ENCODE measurements at places on chromosomes 5 and 9.
A peak's percentile ranks its signal among the peaks of the same experiment; 100 is the strongest.

GRCh38 chr9:18333157-18333556 lies 140.8 kb upstream of the ADAMTSL1 start:
- no peak for DNase-seq

GRCh38 chr9:129863059-129863690 lies 27.9 kb downstream of the USP20 start:
- DNase-seq = peak; percentile 19

DNA sequence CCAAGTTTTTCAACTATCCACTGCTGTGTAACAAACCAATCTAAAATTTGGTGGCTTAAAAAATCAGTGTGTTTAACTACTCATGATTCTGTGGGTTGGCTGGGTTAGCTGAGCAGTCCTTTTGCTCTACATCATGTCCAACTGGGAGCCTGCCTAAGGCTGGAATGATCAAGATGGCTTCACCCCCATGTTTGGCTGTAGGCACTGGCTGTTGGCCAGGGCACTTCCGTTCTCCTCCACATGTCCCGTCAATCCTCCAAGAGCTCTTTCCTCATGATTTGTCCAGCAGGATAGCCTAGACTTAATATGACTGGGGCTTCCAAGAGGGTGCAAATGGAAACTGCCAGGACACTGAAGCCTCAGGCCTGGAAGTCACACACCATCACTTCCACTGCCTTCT lies 17.0 kb upstream of the TSSK1B start:
- no peak for DNase-seq

DNA sequence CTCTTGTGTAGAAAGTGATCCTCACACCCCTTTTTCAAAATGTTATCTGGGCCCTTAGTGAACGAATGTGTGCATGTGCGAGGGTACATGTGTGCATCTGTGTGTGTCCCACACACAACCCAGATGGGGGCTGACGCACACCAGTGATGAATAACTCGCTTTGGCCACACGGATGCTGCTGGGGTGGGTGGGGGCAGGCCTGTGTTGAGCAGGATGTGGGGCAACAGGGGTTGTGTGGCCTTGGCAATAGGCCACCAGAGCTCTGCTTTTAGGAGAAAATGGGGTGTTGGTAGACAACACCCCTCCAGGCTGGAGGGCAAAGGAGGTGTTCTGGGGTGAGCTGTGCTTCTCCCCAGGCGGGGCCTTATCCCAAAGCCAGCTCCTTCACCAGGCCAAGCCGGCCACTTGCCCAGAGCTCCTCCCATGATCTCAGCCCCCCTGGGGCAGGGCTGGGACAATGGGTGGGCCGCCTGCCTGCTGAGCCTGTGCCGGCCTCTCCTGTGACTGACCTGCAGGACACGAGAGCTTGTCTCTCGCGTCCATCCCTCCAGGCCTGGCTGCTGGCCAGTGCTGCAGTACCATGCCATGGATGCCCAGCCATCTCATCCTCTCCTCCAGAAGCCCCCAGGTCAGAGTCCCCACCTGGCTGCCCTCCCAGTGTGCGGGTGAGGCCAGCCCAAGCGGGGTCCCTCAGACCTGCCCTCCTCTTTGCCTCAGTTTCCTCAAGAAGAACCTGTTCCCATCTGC lies 1.7 kb downstream of the DBN1 start:
- no peak for DNase-seq

DNA sequence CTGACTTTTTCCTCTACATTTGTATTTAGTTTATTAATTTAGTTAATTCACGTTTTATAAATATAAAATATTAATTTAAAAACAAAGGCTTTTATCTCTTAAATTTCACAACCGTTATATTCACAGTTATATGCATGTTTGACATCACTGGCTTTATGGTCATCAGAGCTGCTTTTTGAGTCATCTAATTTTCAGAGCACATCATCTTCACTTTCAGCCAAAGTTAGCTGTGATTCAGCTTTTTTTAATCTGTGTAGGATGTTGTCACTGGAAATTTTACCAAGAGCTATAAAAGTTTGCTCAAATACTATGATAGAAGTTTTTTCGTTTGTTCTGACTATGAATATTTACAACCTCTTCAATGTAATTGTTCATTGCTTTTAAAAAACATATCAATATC lies 12.4 kb downstream of the CDC37L1 start:
- DNase-seq = no peak

DNA sequence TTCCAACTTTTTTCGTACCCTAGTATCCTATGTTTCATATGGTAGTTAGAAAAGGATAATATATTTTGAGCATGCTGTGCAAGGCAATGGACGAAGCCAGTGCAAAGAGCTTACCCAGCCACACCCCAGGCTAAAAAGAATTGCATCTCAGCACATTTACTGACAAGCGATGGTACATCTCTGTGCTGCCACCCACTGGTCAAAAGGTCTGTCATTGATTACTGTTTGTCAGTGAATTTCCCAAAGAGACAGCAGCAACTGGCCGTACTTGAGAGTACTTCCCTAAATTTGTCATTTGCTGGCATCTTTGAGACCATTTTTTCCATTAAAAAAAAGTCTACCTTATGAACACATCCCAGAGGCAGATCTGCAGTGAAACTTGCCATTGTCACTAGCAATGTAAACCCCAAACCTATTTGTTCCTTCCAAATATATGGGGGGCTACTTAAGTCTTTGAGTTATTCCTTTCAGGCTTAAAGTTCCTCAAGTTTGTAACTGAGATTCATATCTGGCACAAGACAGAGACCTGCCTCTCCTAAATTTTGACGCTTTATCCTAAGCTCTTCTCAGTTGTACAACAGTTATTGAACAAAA lies 184.3 kb downstream of the CTNND2 start:
- DNase-seq = peak; percentile 62

DNA sequence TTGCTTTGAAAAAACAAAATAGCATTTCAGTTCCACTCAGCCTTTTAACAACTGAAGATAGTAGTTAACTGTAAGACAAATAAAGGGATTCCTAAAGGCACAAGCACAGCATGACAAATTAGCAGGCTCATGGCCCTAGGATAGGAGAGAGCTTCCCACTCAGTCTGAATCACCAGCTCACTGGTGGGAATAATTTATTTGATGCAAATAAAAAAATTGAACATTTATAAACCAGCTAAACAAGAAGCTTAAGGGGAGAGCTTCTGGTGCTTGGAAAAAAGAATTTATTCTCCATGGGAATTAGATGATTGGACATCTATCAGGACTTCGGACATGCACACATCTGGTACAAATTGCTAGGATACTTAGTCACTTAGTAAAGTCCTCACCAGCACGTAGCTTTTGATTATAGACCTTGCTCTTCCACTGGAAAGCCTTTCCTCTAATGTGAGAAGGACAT lies 294.1 kb upstream of the TNC start:
- no peak for DNase-seq

DNA sequence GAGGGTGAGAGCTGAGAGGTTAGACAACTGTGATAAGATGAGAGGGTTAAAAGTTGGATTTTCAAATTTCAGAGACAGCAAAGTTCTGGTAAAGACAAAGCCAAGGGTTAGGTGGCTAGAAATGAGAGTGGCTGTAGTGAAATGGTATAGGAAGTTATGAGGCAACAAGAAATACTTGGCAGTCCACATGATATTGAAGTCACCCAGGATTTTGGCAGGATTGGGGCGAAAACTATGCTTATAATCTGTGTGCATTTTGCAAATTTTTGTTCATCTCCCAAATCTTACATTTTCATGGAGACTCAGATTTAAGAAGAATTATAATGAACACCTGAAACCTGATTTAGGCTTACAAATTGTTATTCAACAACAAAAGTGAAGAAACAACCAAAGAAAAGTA lies 35.6 kb downstream of the C9 start:
- DNase-seq = no peak

DNA sequence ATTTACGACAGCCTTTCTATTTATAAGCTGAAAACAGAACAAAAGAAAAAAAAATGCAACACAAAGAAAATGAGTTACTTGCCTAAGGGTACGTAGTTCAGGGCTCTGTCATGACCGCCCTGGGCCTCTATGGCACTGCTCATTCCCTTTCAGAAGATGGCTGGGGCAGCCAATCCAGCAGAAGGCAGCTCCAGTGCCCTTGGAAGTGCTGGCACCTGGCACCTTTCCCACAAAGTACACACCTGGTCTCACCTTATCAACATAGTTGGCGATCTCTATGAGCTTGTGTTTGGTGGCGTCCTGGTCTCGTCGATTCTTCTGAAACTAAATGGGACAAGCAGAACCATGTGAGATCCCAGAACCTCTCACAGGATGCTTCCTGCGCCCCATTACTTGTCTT lies 53.2 kb downstream of the NIPAL4 start:
- DNase-seq = no peak

Data from inflammatory macrophage treated with lipopolysaccharide for 4 hours (primary cell).